ENCODE measurements at places on chromosomes 13 and 19. TPM values are rescaled to one million over a fixed set of nuclear protein-coding genes. Genes with fewer than 3 reads are reported as not detected.
A peak's percentile ranks its signal among the peaks of the same experiment; 100 is the strongest.

The SLC46A3 gene
- total RNA-seq, result 0.55 TPM

The ZNF324 gene
- 5.7 TPM for total RNA-seq

The MBD3L3 gene
- total RNA-seq, result not detected

The ZNF418 gene
- total RNA-seq, result 20.8 TPM

The KIR2DL1 gene
- not detected for total RNA-seq

The KLF5 gene
- total RNA-seq, result 2.4 TPM

The NRTN gene
- total RNA-seq, result 4.9 TPM

The NKPD1 gene
- 0.76 TPM for total RNA-seq

DNA sequence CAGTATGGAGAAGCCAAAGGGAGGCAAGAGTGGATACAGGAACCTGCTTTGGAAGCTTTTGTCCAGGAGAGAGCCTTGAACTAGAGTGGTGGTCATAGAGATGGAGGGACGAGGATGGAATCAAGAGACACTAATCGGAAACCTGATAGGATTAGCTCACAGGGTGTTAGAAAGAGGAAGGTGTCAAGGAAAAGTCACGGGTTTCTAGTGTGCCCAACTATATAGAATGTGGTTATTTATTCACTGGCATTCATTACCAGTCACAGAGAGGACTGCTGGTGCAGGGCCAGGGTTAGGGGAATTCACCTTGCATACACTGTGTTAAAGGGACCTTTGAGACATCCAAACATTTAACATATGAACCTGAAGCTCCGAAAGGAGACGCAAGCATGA is 43.4 kb upstream of the URAD start:
- H3K27me3 ChIP-seq, result no peaks in the 10 kb centered on the region
- no peaks in the 10 kb centered on the region for H3K36me3 ChIP-seq
- H3K27ac ChIP-seq, result no peak overlapping the region
- DNase-seq, result no peak
- no peaks in the 10 kb centered on the region for H3K4me1 ChIP-seq
- no peak overlapping the region for H3K4me3 ChIP-seq

DNA sequence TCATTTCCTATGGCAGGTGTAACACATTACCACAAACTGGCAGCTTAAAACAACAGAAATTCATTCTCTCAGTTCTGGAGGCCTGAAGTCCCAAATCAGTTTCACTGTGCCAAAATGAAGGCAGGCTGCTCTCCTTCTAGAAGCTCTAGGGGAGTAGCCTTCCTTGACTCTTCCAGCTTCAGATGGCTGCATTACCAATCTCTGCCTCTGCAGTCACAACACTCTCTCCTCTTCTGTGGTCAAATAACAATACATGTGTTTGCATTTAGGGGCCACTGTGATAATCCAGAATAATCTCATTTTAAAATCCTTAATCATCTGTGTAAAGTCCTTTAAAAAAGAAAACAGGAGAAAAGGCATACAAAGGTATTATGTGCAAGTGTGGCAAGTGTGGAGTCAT is 7.8 kb downstream of the DIAPH3 start:
- peaks cover 20% of the 10 kb centered on the region for H3K4me1 ChIP-seq
- no peak overlapping the region for H3K27ac ChIP-seq
- no peak overlapping the region for H3K4me3 ChIP-seq
- H3K36me3 ChIP-seq, result peaks cover 17% of the 10 kb centered on the region

GRCh38 chr13:104387510-104387909 is 1321.3 kb upstream of the SLC10A2 start:
- H3K36me3 ChIP-seq, result peaks cover 24% of the 10 kb centered on the region
- H3K27me3 ChIP-seq, result no peaks in the 10 kb centered on the region
- no peak overlapping the region for H3K27ac ChIP-seq
- H3K4me1 ChIP-seq, result peaks cover 5% of the 10 kb centered on the region
- DNase-seq, result no peak

GRCh38 chr13:113544896-113545295 is 39.7 kb upstream of the TFDP1 start:
- peak overlapping the region; percentile 83 for H3K27ac ChIP-seq
- H3K27me3 ChIP-seq, result no peaks in the 10 kb centered on the region
- H3K4me1 ChIP-seq, result peaks cover 9% of the 10 kb centered on the region
- H3K4me3 ChIP-seq, result 0 out of 2 replicates have a peak overlapping the region, but pooled peaks have one; percentile 6
- DNase-seq, result no peak

DNA sequence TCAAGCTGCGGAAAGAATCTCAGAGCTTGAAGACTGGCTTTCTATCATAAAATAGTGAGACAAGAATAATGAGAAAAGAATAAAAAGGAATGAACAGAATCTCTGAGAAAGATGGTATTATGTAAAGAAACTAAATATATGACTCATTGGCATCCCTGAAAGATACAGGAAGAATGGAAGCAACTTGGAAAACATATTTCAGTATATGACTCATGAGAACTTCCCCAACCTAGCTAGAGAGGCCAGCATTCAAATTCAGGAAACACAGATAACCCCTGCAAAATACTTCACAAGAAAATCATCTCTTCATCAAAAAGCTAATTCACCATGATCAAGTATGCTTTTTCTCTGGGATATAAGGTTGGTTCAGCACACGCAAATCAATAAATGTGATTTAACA is 2318.0 kb downstream of the PCDH9 start:
- DNase-seq, result no peak
- peaks cover 9% of the 10 kb centered on the region for H3K36me3 ChIP-seq
- no peaks in the 10 kb centered on the region for H3K27me3 ChIP-seq
- no peak overlapping the region for H3K4me3 ChIP-seq

GRCh38 chr13:70203661-70204229 is 95.5 kb upstream of the KLHL1 start:
- no peaks in the 10 kb centered on the region for H3K27me3 ChIP-seq
- H3K4me1 ChIP-seq, result no peaks in the 10 kb centered on the region
- peaks cover 17% of the 10 kb centered on the region for H3K36me3 ChIP-seq
- H3K4me3 ChIP-seq, result no peak overlapping the region

GRCh38 chr19:45804959-45805230 is 10.2 kb downstream of the RSPH6A start:
- DNase-seq, result no peak
- no peaks in the 10 kb centered on the region for H3K36me3 ChIP-seq
- H3K27me3 ChIP-seq, result peaks cover 39% of the 10 kb centered on the region
- H3K27ac ChIP-seq, result no peak overlapping the region
- H3K4me3 ChIP-seq, result no peak overlapping the region
- peaks cover 11% of the 10 kb centered on the region for H3K4me1 ChIP-seq

DNA sequence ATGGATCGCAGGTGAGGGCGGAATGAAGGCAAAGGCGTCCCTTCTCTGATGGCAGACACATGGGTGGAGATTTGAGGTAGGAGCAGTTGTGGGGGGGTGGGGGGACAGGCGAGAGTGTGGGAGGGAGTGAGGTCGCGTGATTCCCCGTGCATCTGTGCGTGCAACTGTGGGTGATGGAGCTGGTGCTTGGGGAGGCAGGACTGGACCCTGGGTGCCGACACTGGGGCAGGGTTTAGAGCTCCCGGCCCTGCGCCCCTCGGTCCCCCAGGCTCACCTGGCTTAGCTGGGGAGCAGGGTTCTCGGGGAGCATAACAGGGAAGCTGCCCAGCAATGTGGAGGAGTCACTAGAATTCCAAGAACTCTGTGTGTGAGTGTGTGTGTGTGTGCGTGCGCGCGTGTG is 3.4 kb downstream of the TMPRSS9 start:
- H3K27me3 ChIP-seq, result peaks cover 11% of the 10 kb centered on the region
- no peaks in the 10 kb centered on the region for H3K36me3 ChIP-seq
- no peak for DNase-seq
- H3K4me1 ChIP-seq, result peaks cover 5% of the 10 kb centered on the region
- no peak overlapping the region for H3K4me3 ChIP-seq

- no peak overlapping the region for H3K4me3 ChIP-seq
- H3K27ac ChIP-seq, result no peak overlapping the region
- no peak for DNase-seq
- H3K36me3 ChIP-seq, result no peaks in the 10 kb centered on the region
Measured at GRCh38 chr19:4357095-4357797, 13.9 kb downstream of the MPND start.

All from WTC11 (cell line).